Fibroblast of villous mesenchyme (primary cell): ENCODE measurements at places on chromosomes 16 and 17. TPM values are rescaled to one million over a fixed set of nuclear protein-coding genes. Genes with fewer than 3 reads are reported as not detected.

GRCh38 chr17:59837308-59838051 is 55.3 kb downstream of the TUBD1 start:
- peak; percentile 100 for DNase-seq

- no peak for DNase-seq
Measured at GRCh38 chr17:44006272-44006597, 1.8 kb downstream of the NAGS start.

- no peak for DNase-seq
Measured at GRCh38 chr16:76201385-76201784, 75.8 kb upstream of the CNTNAP4 start.

DNA sequence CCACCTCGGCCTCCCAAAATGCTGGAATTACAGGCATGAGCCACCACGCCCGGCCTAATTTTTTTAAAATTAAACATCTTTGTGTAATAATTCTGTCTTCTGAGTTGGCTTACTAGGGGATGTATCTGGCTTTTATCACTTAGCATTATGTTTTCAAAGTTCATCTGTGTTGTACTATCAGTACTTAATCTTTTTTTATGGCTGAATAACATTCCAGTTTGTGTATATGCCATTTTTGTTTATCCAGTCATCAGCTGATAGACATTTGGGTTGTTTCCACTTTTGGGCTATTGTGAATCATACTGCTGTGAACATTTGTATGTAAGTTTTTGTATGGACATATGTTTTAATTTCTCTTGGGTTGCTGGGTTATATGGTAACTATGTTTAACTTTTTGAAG is 69.0 kb downstream of the CHD9 start:
- DNase-seq = peak; percentile 96

- DNase-seq = no peak
Measured at GRCh38 chr16:6317934-6318333, 1014.7 kb upstream of the RBFOX1 start.

CTRB2 gene
- total RNA-seq = not detected in 2 replicates

PTGES3L gene
- total RNA-seq = 1.3 TPM in 2 replicates

CDRT15L2 gene
- not detected in 2 replicates for total RNA-seq
